Common myeloid progenitor, CD34-positive (primary cell): ENCODE measurements at places on chromosomes 1 and 21.

GRCh38 chr1:157043685-157044084 is 1.9 kb downstream of the ARHGEF11 start:
- DNase-seq = no peak

DNA sequence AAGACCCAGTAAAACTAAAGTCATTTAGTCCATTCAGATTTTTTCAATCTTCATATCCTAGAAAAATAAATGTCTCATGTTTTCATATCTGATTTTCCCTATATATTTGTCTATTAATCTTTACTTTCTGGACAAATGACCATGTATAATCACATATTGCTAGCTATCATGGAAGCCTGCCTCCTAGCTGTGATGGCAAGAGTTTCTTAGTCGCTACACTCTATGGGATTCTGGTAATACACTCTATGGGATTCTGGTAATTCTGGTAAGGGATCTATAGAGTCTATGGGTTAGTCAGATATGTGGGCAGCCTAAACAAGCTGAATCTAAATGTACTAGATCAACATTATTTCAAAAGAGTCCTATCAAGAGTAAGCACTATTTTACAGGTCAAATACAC is 198.7 kb upstream of the LHX8 start:
- no peak for DNase-seq

DNA sequence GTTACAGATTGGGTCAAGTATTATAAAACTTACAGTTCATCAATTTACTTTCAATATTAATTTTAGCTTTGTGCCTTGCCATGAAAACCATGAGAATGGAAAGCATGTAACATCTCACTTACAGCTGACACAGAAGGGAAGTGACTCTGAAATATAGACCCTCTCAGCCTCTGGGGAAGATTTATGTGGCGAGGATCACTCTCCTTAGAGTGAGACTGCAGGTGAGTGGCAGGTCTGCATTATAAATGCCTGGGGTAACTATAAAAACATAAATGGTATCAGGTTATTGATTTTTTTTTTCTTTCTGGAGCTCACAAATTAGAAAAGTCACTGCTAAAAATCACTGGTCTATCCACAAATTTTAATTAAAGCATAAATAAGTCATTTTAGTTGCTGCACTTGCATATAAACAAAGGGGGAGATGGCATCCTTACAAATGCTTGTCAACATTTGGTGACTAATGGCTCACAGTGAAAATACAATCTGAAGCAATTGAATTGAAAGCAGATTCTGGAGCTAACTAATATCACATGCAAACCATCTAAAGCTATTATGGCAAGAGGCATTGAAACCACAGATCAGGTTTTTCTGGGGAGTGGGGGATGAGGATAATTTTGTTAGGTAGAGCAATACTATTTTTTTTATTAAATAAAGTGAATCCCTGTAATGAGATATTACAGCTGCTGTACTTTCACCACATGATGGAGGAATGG is 200.9 kb downstream of the TM2D1 start:
- no peak for DNase-seq

- no peak for DNase-seq
These were observed 4.1 kb downstream of the GRHL3 start for GRCh38 chr1:24323281-24323680.

DNA sequence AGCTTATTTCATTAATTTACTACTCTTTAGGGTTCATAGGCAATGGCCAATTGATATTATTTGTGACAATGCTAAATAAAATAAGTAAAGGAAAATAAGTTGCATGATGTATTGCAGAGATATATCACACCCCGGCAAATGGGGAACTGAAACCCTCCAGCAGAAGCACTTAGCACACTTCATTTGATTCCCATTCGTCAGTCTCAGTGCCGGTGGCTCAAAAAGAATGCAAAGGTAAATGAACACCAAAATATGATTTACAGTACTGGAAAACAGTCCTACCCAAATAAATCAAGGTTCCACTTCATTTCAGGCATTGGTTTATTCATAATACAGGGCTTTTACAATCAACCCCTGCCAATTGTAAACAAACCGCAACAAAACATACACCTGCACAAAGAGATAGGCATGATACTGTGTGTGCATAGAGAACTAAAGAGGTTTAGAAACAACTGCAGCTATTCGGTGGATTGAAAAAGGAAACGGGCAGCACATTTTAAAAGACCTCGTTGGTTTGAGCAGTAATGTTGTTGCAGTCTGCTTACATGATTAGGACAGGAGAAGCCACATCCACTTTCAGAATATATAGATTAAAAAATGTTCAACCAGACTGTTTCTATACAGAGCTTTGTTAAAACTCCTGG is 1019.2 kb downstream of the TTLL7 start:
- DNase-seq = peak; percentile 45

DNA sequence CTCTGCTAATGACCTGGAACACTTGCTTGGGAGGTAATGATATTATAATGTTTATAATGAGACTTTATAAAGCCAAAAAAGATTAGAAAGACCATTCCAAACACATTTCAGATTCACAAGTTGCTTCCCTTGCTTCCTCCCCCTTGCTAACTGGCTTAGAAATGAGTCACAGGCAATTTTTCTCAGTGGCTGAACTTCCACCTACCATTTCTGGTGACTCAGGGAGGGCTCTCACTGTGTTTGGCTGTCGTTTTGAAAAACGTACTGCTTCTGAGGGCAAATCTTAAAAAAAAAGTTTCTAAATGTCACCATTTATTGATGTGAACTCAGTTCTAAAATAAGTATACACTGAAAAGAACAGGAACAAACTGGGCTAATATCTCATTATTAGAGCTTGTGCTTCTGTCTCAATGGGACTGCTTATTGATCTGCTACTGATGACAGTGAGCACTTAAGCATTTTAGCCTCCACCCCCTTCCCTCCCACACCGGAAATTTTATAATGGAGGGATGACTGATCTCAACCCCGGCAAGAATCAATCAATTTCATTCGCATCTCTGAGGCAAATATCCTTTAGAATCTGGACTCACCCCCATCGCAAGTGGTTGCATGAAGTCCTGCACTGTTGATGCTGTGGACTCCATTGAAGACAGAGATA is 278.3 kb downstream of the KCTD3 start:
- DNase-seq = no peak

DNA sequence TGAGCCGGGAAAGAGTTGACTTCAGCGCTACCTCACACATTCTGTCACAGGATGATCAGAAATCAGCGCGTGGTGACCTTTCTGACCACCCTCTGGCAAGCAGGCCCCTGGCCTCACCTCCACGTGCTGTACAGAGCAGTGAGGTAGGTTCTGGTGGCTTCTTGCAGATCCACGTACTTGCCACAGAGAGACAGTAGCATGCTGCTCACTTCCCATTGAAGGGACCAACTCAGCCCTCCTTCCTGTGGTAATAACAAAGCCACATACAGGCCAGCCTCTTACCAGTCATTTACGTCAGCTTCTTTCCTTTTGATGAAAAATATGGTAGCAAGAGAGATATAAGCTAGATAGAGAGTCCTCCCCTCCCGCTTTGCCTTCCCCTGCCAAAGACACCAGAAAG is 200.7 kb downstream of the CHRM3 start:
- peak; percentile 83 for DNase-seq

DNA sequence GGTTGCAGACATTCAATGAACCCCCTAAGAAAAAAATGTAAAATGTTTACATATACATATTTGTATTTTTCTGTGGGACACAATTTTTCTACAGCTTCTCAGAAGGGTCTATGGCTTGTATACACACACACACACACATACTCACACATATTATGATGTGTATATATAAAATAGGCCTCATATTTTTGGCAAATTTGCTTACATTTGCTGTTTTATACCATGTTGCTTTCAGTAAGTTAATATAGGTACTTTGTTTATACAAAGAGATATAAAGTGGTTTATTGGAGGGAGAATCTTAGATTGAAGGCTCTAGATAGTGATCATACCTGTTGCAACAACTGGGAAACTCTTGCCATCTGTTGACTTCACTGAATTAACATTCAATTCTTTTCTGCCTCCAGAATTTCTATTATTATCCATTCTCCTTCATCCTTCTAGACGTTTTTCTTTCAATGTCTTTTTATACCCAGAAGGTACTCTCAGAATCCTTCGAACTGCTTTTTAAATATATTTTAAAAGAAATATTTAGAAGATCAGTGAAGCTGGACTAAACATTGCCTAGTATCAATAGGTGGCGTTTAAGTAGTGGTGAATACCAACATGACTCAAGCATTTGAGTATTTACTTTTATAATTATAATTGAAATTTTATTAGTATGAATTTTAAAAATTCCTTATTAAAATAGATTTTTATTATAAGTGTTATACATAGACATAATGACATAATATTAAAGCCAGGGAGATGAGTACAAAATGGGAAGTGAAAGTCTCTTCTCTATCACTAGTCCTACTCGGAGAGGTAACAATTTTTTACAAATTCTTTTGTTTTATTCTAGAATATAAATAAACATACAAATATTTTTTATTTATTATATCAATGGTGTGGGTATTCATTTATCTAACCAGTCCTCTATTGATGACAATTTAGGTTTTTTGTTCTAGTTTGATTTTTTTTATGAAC is 10.2 kb downstream of the CD55 start:
- no peak for DNase-seq

DNA sequence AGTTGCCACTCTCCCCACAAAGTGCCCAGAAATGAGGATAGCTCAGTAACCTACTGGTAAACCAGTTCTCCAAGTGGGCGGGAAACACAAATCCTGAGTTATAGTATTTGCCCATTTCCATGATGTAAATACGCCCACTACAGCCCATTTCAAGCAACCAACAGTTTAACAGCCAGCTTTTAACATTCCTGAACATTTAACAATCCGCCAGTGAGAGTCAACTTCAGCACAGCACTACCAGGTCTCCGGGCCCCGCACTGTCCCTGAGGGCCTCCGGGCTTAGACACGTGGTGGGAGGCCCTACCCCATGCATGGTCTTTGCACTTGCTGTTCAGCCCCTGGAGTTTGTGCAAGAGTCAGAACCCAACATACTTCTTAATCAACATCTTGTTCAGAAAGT is 132.0 kb upstream of the CTTNBP2NL start:
- no peak for DNase-seq

GRCh38 chr1:94738371-94738770 is 81.8 kb upstream of the SLC44A3 start:
- no peak for DNase-seq

GRCh38 chr1:161777261-161777660 is 11.1 kb downstream of the ATF6 start:
- no peak for DNase-seq

DNA sequence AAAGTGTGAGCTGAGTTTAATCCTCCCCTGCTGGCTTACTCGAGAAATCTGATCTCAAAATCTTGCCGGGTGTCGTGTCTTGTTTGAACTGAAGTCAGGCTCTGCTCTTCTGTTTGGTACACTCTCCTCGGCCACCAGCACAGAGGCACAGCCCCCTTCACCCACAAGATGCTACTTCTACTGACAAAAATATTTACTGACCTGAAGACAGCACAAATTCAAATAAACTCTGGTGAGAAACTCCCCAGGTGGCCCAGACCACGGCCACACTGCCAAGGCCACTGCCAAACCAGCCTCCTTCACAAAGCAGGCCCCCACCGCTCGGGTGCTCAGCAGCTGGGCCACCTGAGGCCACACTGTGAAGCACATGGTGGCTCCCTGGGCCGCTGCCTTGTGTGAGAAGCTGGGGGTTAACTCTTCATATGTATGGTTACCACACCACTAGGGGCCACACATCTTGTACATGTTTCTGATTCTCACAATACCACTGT is 80.6 kb downstream of the TGFBR3 start:
- no peak for DNase-seq

DNA sequence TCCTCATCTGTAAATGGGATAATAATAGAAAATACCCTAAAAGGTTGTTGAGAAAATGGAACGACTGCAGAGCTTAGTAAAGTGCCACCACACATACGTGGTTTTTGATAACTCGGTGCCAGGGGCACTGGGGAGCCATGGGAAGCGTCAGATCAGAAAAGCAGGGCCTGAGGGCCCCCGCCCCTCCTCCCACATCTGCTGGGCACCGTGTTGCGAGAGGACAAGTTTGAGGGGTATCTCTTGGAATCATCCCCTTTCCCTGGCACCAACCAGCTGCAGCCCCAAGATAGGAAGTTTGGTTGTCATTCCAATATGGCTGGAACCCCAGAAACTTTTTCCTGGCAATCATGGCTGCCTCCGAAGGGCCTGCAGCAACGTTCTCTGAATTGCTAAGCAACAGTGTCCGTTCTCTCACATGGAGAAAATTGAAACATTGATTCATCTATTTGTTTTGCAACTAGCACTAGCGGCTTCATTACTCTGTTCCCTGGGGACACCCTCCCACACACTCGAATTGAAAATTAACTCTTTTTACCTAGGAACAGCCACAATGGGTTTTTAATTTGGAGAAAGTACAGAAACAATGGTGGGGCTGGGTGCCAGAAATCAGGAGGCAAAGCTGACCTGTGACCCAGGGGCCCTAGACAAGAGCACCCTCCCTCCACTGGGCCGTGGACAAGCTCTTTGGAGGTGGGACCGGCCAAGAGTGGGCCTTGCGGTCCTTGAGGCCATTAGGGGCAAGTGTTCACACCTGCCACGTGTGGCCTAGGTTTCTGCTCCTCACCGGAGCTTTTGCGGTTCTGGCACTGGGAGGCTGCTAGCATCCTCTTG is 190.0 kb upstream of the VAMP3 start:
- no peak for DNase-seq

GRCh38 chr1:204130981-204131892 is 20.6 kb downstream of the ETNK2 start:
- no peak for DNase-seq

- DNase-seq = no peak
These were observed 160.1 kb upstream of the UBE2U start for GRCh38 chr1:64043288-64043687.

DNA sequence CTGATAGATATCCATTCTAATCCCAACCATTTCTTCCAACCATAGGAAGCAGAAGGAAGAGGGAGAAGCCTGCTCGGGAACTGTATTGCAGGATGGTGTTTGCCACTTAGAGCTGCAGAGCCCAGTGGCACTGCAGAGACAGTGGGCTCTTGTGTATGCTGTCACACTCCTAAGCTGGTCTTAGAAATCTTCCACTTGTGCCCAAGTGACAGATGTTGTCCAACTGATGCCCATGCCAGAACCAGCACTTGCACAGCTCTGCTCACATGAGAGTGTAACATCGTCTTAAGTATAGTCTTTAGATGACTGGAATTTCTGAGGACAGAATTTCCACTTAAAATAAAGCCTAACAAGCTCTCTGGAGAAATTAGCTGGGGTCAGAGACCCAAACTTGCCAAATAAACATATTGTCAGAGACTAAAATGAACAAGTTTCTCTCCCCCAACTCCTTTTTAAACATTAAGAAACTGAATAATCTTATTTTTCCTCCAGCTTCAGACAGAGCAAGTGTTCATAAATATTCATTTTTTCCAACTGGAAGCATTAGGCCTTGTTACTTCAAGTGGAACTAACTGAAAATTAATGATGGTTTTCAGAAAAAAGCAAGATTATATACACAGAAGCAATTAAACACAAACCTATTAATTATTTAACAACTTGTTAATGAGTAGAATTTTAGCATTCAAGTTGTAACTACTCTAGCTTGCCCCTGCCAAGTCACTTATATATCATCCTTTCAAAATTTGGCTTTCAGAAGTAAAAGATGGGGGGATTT is 577.3 kb downstream of the AJAP1 start:
- DNase-seq = no peak
